ENCODE measurements at places on chromosomes 16 and 17. TPM values are rescaled to one million over a fixed set of nuclear protein-coding genes. Genes with fewer than 3 reads are reported as not detected.

MYOCD gene
- polyA plus RNA-seq = 7.0 TPM

- no peak for DNase-seq
Observed at GRCh38 chr16:1450218-1450617, 5.9 kb upstream of the CCDC154 start.

- no peak for DNase-seq
Observed at GRCh38 chr17:63421681-63422645, 24.1 kb downstream of the CYB561 start.

SPATA22 gene
- polyA plus RNA-seq = 0.37 TPM

DNA sequence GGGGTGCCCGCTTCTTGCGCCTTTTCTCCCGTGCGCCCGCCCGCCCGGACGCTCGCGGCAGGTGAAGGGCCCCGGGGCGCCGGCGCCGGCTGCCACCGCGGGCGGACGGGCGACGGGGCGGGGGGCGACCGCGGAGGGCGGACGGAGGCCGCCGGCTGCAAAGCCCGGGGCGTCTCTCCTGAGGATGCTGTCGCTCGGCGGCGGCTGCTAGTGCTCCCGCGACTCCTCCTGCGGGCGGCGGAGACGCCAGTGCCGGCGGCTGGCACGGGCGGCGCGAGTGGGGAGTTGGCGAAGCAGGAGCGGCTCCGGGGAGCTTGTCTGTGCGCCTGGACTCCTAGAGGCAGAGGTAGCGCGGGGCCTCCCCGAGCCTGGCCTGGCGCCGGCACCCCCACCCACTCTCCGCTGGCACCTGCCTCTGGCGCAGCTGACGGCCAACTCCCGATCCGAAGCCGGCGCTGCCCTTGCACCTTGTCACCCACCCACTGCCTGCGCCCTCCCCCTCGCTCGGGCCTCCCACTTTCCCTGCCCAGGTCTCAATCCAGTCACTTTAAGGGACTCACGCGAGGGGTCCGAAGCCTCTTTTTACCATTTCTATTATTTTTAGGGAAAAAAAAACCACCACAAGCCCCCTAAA is at the start of gene FAM20A:
FAM20A (minus strand) TSS at position 437 of the 634 bp plus-strand sequence. CDS start 701 bp downstream, outside the sequence.
- DNase-seq = peak; percentile 38

DNA sequence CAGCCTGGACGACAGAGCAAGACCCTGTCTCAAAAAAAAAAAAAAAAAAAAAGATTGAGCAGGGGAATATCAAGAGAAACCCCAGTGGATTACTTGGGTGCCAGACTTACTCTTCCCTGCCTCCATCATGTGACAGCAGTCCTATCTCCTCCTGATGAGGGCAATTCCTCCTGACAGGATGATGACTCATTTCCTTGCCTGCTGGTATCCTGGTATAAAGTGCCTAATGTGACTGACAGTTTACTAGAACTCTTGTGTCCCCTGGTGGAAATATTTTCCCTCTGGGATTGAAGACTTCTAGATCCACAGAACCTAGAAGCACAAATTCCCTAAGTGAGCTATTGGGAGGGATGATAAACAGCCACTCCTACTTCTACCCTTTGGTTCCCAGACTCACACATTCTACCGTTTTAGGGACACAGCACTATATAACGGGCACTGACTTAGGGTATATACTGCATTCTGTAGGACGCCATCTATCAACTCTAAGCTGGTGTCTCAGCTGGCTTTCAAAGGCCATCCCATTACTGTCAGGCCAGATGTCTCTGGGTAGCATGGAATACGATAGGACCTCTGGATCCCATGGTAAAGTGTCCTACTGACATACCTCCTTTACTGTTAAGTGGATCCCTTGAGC is 114.6 kb upstream of the MED13 start:
- no peak for DNase-seq

DNA sequence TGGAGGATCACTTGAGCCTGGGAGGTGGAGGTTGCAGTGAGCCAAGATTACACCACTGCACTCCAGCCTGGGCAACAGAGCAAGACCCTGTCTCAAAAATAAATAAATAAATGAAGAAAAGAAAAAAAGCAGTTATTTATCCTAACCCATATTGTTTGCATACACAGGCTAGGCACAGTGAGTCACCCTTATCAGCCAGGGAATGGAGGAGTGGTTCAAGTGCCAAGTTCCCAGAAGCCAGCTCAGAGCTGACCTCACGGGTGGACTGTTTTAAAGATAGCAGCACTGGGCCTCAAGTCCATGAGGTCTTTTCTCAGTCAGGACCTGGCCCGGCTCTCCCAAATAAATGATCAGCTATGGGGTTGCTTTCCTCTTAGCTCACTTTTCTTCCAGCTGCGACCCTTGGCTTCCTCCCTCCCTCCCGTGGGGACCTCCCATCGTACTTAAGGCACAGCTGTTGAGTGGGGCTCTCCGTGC is 22.6 kb upstream of the MGAT5B start:
- no peak for DNase-seq

MT1H gene
- not detected for polyA plus RNA-seq

DNA sequence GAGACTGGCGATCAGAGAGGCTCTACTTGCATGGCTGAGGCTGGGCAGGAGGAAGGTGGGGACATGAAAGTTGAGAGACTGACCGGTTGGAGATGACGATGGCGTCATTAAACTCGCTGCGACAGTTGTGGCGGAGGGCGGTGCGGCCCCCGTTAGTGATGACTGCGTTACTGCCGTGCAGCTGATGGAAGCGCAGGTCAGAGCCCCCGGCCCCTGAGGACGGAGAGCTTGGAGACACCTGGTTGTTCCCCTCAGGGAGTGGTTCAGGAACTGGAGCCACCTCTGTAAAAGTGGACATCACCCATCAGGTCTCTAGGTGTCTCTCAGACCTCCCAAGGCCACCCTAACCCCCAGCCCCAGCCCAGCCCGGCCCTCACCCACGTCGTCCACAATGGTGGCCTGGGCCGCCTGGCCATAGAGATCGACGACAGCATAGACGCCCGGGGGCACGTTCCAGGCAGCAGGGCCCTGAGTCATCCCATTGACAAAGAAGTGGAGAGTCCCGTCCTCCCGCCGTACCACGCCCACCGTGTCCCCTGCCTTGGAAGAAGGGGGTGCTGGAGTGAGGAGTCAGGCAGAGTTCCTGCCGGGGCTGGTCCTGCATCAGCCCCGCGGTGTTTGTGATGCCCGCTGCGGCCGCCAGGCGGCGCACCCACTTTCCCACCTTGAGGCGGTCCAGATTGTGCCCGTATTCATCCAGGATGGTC is 5.3 kb downstream of the NEURL4 start:
- peak; percentile 61 for DNase-seq

DNA sequence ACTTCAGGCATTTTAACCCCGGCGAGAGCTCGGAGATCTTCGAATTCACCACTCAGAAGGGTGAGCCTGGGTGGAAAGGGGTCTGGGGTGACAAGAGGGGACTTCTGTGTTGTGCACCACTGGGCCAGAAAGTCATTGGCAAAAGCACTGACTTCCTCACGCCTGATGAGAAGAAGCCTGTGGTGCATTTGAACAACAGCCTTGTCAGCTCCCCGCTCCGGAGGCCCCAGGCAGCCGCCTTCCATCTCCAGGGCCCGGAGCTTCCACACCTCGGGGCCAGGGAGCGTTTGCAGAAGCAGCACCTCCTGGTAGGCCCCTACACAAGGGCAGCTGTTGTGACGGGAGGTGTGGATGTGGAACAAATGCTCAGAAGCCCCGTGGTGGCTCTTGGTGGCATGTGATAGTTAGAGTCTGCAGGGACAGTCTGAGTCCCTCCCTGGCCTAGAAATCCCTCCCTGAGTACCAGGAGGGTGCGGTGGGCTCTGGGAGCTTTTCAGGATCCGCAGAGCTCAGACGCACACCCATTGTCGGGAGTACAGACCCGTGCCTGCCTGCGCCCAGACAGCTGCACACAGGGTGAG is 9.7 kb downstream of the CACNG1 start:
- DNase-seq = no peak

TRPV3 gene
- polyA plus RNA-seq = 0.19 TPM

PRPF8 gene
- 107 TPM for polyA plus RNA-seq

DNA sequence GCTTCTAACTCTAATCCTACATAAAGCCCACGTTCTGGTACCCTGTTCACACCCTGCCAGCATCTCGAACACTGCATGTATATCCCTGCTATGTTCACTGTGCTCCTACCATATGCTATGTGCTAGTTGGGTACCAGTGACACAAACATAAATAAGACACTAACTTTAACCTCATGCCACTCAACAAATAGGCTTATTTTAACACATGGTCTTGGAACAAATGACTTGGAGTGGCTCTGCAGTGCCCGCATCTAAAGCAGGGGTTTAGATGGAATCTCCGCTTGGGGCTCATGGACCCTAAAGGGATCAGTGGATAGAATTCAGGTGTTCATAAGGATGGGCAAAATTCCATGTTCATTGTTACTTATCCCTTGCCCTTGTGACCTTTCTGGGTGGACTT is 175.7 kb upstream of the ZKSCAN2 start:
- DNase-seq = no peak

DNA sequence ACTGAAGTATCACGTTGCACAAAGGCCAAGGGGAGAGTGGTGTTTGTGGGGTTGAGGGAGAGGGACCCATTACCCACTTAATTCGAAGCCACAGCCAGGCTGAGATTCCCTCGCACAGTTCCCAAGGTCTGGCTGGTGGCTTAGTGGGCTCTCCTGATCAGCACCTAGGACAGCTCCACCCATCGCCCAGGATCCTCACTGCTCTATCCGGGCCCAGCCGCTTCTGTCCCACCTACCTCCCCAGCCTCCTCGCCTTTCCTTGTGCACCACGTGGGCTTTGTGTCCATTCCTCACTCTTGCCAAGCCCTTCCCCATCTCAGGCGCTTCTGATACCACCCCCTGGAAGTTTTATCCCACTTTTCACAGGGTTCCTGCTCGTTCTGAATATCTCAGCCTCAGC is 163.5 kb downstream of the CCT6B start:
- peak; percentile 21 for DNase-seq

- DNase-seq = no peak
Observed at GRCh38 chr16:67311607-67312488, 14.7 kb downstream of the KCTD19 start.

- no peak for DNase-seq
Observed at GRCh38 chr16:77374384-77374783, 60.5 kb downstream of the ADAMTS18 start.

GRCh38 chr16:58709333-58709732 is 24.8 kb upstream of the SLC38A7 start:
- no peak for DNase-seq

GRCh38 chr17:58337600-58338453 is 9.2 kb upstream of the TSPOAP1 start:
- DNase-seq = peak; percentile 71

PTGES3L gene
- 45.3 TPM for polyA plus RNA-seq

GRCh38 chr16:10943064-10943353 is 741 bp upstream of the DEXI start:
- no peak for DNase-seq

SBK1 gene
- 0.38 TPM for polyA plus RNA-seq

PIPOX gene
- 0.12 TPM for polyA plus RNA-seq

- no peak for DNase-seq
Observed at GRCh38 chr17:65459677-65460347, 101.6 kb downstream of the AXIN2 start.

DNA sequence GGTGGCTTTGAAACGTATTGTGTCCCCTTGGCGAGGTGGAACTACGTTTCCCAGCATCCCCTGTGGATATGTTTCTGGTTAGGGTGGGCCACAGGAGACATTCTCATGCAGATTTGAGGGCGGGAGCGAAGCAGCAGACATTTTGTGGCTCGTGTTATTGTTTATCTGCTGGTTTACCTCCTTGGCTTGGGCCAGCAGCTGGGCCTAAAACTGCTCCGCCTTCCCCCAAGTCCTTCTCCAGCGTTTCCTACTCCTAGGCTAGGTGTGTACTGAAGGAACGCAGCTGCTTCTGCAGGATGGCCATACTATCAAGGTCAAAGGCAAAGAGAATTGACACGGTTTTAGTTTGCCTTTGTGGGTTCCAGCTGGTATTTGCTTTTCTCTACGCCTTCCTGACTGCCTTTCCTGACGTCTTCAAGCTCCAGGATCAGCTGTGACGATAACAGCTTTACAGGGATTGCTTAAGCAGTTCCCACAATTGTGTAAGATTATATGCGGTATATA is 17.2 kb upstream of the WSB1 start:
- no peak for DNase-seq

DNA sequence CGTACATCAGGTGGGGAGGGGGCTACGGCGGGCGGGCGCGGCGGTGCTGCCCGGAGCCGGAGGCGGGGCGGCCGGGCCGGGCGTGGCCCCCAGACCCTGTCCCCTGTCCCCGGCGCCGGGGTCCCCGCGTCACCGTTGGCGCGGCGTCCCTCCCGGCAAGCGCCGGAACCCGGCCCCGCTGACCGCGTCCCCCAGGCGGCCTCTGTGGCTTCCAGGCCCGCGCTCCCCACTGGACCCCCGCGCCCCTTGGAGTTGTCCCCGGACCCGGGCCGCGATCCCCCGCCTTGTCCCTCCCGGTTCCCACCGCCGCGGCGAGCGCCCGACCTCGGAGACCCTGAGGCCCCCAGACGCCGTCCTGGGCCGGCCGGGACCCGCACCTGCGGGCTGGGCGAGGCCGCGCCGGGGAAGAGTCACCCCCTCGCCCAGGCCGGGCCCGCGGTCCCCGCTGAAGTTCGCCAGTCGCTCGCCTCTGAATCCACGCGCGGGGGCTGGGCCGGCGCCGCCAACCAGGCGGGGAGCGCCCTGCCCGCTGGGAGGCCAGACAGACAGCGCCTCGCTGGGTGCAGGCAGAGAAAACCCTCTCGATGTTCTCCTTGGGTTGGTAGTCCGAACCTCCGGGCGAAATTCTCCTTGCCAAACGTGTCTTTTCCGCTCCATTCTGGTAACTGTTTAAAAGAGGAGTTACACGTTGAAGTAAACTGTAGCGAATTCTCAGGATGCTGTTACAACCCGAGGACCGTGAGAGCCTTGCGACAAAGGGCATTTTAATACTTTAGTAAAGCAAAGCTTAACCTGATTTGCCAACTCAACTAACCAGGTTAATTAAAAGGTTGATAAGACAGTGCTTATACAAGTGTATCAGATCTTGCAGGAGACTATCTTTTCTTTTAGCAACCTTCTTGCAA is 761 bp downstream of the GAN start:
- peak; percentile 53 for DNase-seq

DNA sequence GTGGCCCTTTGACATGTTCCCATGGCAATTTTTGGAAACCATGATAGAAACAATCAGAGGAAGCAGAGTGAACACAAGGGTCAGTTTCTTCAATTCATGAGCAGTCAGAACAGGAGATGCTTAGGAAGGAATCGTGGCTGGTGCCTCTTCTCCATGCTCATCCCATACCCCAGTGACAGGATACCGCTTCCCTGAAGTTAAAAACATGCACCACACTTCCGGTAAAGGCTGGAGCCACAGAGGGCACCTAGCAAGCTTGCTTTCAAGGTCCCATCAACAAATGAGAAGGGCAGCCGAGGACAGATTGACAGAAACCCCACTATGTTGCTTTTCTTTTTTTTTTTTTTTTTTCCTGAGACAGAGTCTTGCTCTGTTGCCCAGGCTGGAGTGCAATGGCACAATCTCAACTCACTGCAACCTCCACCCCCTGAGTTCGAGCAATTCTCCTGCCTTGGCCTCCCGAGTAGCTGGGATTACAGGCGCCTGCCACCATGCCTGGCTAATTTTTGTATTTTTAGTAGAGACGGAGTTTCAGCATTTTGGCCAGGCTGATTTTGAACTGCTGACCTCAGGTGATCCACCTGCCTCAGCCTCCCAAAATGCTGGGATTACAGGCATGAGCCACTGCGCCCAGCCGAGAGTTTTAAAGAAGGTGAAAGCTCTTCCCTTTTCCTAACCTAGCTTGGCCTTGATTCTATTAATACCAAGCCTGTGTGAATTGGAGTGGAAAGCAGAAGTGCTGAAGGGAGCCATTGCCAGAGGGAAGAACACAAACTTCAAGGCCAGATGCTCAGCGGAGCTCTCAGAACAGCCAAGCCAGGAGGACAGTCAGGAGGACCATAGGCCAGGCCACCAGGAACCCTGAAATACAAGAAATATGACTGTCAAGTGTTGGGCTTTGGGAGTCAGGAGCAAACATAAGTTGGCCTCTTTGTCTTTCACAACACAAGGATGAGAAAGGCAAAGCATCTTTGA is 16.6 kb downstream of the GP2 start:
- DNase-seq = no peak

LRRC36 gene
- 0.42 TPM for polyA plus RNA-seq

Measured in heart right ventricle (tissue), 16 donors.